ENCODE measurements at places on chromosomes 7 and 10. TPM values are rescaled to one million over a fixed set of nuclear protein-coding genes. Genes with fewer than 3 reads are reported as not detected.

Gene AKR1C8
- not detected for total RNA-seq

DNA sequence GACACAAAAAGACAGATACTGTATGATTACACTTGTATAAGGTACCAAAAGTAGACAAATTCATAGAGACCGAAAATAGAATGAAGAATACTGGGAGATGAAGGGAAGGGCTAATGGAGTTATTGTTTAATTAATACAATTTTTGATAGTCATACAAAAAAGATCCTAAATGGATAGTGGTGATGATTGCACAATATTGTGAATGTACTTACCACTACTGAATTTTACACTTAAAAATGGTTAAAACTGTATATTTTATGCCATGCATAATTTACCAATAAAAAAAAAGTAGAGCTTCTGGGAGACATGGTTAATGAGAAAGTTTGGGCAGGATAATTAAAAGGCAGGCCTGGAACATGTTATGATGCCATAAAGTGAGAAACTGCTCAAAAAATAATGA is 119.0 kb downstream of the ZPBP start:
- no peak for DNase-seq

GRCh38 chr10:110147961-110148360 is 59.4 kb upstream of the MXI1 start:
- DNase-seq = no peak

Gene NCF1
- 3.1 TPM for total RNA-seq

Gene ATP5MK
- total RNA-seq = 256 TPM

- no peak for DNase-seq
These were observed 120.6 kb downstream of the NEBL start for GRCh38 chr10:20776384-20777118.

GRCh38 chr10:127415901-127416581 is 133.1 kb upstream of the NPS start:
- DNase-seq = no peak

Gene DOCK1
- 217 TPM for total RNA-seq

- no peak for DNase-seq
These were observed 179.3 kb downstream of the MAD1L1 start for GRCh38 chr7:2053395-2053794.

Gene NRAP
- total RNA-seq = not detected

Gene TFEC
- total RNA-seq = 2.5 TPM

Gene CALHM3
- total RNA-seq = not detected

DNA sequence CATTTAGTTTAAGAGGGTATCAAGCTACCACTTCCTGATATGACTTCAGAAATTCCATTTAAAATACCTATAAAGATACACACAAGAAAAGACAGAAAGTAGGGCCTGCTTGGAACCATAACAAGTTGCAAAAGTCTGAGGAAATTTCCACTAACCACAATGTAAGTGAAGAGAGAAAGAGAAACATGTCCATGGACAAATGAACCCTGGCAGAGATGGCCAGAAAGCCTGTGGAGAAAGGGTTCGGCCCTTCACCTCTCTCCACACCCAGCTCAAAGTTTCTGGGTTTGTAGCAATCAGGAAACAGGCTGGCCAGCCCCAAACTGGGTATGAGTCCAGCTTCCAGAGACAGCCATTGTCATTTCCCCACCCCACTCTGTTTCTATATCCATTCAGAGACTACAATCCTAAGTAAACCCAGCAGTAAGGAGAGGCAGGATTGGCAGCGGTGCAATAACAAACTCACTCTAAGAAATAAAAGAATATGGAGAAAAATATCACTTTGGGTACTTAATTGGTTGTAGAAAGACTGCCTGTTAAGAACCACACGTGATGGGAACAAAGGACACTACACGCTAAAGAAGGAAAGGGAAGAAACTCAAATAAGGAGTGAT is 71.1 kb downstream of the STK17A start:
- DNase-seq = no peak

Gene NUTM2E
- not detected for total RNA-seq
